Fibroblast of pulmonary artery (primary cell): ENCODE measurements at places on chromosomes 2 and 18.

DNA sequence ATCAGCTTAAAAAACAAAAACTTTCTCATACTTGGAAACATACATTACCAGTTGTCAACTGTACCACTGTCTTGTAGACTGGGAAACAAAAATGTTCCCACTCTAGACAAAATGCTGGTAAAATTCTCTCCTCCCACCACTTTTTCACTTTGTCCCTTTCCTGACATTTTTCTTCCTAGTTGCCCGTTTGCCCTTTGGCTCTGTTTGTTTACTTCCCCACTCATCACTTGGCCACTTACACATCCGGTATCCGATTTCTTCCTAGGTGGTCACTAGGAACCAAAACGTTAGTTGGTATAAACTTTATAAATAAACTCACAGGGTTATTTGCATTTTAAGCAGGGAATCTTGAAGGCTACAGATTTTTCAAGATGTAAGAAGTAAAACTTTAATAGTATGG, 84.9 kb downstream of the METTL4 start:
- no peak for DNase-seq

- DNase-seq = peak; percentile 28
Measured at GRCh38 chr18:12038082-12038638, 55.5 kb upstream of the ANKRD62 start.

- DNase-seq = peak; percentile 16
Measured at GRCh38 chr2:110659248-110659647, 18.6 kb downstream of the BUB1 start.

DNA sequence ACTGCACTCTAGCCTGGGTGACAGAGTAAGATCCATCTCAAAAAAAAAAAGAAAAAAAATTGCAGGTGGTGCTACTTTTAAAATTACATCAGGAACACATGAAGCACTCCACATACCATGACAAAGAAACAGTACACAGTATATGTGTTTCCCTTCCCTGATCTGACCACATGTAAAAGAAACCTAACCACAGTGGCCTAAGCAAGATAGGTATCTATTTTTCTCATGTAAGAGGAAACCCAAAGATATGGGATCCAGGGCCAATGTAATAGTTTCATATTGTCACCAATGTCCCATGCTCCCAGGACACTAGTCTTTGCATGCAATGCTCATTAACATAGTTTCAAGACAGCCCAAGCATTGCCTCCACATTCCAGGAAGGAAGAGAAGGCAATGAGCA, 99.9 kb downstream of the DYM start:
- DNase-seq = no peak

DNA sequence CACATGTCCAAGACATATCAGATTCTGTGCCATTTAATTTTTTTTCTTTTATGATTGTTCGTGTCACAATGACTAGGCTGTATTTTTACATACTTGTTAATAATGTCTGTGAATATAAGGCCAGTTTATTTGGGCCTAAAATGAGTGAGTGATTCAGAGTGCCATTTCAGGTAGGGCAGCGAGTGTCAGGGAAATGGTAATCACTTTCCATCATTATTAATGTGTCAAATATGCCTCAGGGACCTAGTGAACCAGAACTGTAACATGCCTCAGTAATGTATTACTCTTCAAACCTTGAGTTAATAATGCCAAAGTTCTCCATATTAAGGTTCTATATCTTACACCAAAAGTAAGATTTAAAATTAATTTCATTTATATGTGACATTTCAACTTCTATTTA, 8.6 kb downstream of the FAM171B start:
- DNase-seq = no peak

GRCh38 chr2:237236188-237236587, 150.5 kb downstream of the COPS8 start:
- peak; percentile 38 for DNase-seq

- DNase-seq = no peak
Measured at GRCh38 chr2:172083628-172084394, 1.5 kb upstream of the DLX1 start.

- peak; percentile 26 for DNase-seq
Measured at GRCh38 chr2:156323754-156324153, 8.8 kb downstream of the NR4A2 start.

DNA sequence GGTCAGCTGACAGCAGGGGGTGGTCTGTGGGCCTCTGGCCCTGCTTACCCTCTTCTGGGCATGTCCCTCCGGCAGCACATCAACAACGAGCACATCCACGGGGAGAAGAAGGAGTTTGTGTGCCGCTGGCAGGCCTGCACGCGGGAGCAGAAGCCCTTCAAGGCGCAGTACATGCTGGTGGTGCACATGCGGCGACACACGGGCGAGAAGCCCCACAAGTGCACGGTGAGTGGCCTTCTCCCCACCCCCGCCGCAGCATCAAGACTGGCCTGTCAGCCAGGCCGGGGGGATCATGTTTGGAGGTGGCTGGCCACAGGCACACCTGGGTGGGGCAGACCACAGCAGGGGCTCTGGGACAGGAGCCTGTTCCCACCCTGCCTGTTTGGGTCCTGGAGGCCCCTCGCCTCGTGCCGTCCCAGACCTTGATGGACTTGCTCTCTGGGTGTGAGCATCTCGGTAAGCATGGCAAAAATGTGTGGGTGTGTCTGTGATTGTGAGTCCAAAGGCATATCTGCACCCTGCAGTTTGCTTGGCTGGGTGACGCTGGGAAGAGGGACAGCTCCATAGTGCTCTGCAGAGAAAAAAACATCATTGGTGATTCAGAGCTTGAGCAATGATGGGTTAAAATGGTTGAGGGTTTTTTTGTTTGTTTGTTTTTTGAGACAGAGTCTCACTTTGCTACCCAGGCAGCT, 242.8 kb downstream of the GLI2 start:
- peak; percentile 10 for DNase-seq

DNA sequence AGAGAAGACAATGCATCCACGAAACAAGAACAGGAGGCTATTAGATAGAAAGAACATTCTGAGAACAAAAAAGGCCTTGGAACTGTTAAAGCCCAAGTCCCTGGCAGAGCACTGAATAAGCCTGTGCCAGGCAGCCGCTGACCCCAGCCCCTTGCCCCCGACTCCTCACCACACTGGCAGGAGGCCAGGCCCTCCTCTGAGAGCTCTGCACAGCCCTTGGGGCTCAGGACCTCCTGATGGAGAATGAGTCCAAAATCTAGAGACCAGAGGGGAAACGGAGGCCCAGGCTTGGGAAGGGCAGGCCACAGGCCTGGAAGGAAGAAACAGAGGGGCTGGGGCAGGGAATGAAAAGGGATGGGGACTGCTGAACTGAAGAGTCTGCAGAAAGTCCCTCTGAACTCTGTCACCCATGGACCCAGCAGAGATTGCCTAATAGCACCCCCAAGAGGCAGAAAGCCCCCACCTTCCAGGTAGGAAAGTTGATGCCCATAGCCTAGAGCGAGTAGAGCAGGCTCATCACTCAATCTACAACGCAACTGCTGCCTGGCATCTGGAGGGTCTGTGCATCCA, 18.3 kb upstream of the TNS1 start:
- DNase-seq = no peak

- DNase-seq = peak; percentile 53
Measured at GRCh38 chr2:216696751-216697560, 1.6 kb upstream of the IGFBP5 start.

DNA sequence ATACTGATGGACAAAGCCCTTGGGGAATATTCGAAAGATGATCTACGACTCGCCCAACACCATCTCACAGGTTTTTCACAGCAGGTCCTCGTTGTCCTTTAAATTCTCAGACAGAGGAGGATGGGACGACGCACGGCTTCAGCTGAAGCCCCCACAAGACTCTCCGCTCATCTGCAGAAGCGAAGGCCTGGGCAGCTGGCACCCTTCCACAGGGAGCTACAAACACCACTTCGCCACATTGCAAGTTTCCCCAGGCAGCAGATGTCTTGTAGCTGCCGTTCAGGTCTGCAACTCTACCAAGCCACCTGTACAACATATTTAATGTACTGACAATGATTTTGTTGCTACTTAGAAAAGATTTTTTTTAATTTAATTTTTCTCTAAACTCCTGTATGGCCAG, 642.9 kb downstream of the ZEB2 start:
- no peak for DNase-seq
